ENCODE measurements at places on chromosomes 5 and 9. TPM values are rescaled to one million over a fixed set of nuclear protein-coding genes. Genes with fewer than 3 reads are reported as not detected.

Gene LRRC19
- not detected for total RNA-seq

GRCh38 chr5:111731638-111732037 is 25.4 kb downstream of the NREP start:
- H3K4me1 ChIP-seq = peaks cover 39% of the 10 kb centered on the region
- DNase-seq = no peak
- no peaks in the 10 kb centered on the region for H3K27me3 ChIP-seq
- no peak overlapping the region for H3K27ac ChIP-seq

DNA sequence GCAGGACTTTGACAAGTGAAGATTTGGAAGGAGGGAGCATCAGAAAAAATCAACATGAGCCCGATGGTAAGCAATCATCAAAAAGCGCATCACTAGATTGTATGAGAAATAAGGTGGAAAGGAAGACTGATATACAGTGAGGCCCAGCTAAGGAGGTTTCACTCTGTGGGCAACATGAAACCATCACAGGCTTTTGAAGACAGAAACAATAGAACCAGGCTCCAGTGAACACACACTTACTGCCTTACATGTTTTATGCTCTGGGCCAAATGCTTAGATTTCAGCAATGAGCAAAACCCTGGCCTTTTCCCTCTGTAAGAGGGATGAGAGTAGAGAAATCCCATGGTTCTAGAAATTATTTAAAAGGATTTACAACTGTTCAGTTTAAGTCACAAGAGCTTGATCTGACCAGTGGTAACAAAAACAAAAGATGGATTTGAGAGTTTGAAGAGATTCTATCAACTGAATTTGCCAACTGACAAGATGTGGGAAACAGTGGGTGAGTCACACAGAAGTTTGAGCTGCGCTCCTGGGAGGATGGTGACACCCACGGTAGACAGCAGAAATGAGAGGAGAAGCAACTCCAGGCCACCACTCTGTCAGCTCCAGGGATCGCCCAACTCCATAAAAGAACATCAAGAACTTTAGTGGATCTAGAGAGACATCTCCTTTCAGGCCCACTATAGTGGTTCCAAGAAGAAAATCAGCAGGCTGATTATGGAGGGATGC is 261.8 kb downstream of the MCTP1 start:
- no peaks in the 10 kb centered on the region for H3K36me3 ChIP-seq
- peaks cover 13% of the 10 kb centered on the region for H3K4me1 ChIP-seq

Gene PRSS3
- total RNA-seq = 0.81 TPM

Gene GGTA1
- total RNA-seq = 9.6 TPM

Gene INSL6
- not detected for total RNA-seq

GRCh38 chr9:14021871-14022525 is 291.9 kb downstream of the NFIB start:
- H3K4me1 ChIP-seq = peaks cover 14% of the 10 kb centered on the region
- no peak overlapping the region for H3K27ac ChIP-seq
- no peak overlapping the region for H3K4me3 ChIP-seq
- no peaks in the 10 kb centered on the region for H3K36me3 ChIP-seq

GRCh38 chr9:130664251-130665028 is at the start of gene PRDM12:
Gene PRDM12 (plus strand): TSS chr9:130664594. CDS start chr9:130664654, 60 bp downstream.
- H3K4me3 ChIP-seq = peak within 1 kb of the TSS; percentile 17
- no peak within 1 kb of the TSS for H3K27ac ChIP-seq
- no peaks in the 10 kb centered on the region for H3K36me3 ChIP-seq
- peaks cover 95% of the 10 kb centered on the region for H3K27me3 ChIP-seq
- no peak for DNase-seq
- peaks cover 58% of the 10 kb centered on the region for H3K4me1 ChIP-seq

GRCh38 chr9:20597862-20598261 is 24.4 kb downstream of the MLLT3 start:
- no peaks in the 10 kb centered on the region for H3K27me3 ChIP-seq
- H3K36me3 ChIP-seq = no peaks in the 10 kb centered on the region
- peaks cover under 1% of the 10 kb centered on the region for H3K4me1 ChIP-seq
- no peak for DNase-seq
- no peak overlapping the region for H3K27ac ChIP-seq
- no peak overlapping the region for H3K4me3 ChIP-seq

Gene C9
- 0.17 TPM for total RNA-seq

- H3K36me3 ChIP-seq = no peaks in the 10 kb centered on the region
- H3K4me1 ChIP-seq = no peaks in the 10 kb centered on the region
- H3K4me3 ChIP-seq = no peak overlapping the region
- H3K27me3 ChIP-seq = no peaks in the 10 kb centered on the region
- H3K27ac ChIP-seq = no peak overlapping the region
These were observed 109.8 kb downstream of the SAXO1 start for GRCh38 chr9:18923167-18923566.

- DNase-seq = no peak
- peaks cover 16% of the 10 kb centered on the region for H3K36me3 ChIP-seq
- H3K27me3 ChIP-seq = no peaks in the 10 kb centered on the region
These were observed 141.7 kb downstream of the WDR70 start for GRCh38 chr5:37520811-37521210.

GRCh38 chr9:20224756-20225155 is 397.5 kb downstream of the MLLT3 start:
- H3K4me3 ChIP-seq = no peak overlapping the region
- no peaks in the 10 kb centered on the region for H3K36me3 ChIP-seq
- DNase-seq = no peak
- H3K4me1 ChIP-seq = no peaks in the 10 kb centered on the region

DNA sequence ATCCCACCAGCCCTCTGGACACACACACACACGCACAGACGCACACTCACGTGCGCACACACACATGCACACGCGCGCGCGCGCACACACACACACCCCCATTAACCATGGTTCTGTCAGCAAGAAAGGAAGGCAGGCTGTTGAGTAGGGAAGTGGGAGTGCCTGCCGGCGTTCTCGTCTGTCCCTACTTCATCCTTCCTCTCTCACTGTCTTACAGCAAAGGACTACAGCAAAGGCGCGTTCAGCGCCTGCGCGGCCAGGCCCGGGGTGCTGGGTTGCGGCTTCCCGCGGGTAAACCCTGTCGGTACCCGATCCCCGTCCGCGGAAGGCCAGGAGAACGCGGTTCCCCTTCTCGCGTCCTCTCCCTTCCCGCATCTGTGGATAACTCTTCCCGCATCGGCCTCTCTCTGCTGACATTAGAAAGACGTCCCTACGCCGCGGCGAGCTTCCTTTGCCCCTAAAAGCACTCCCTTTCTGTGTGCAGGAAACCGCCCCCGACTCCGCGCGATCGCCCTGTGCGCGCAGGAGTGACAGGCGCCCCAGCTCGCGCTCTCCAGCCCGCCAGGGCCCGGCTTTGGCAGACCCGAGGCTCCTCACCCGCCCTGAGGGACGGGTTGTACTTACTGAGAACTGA is 219.2 kb downstream of the AGTPBP1 start:
- H3K27me3 ChIP-seq = no peaks in the 10 kb centered on the region

GRCh38 chr9:4430432-4431261 is 59.6 kb upstream of the SLC1A1 start:
- DNase-seq = no peak
- no peak overlapping the region for H3K27ac ChIP-seq
- no peaks in the 10 kb centered on the region for H3K27me3 ChIP-seq
- H3K36me3 ChIP-seq = no peaks in the 10 kb centered on the region
- H3K4me3 ChIP-seq = no peak overlapping the region
- H3K4me1 ChIP-seq = no peaks in the 10 kb centered on the region

DNA sequence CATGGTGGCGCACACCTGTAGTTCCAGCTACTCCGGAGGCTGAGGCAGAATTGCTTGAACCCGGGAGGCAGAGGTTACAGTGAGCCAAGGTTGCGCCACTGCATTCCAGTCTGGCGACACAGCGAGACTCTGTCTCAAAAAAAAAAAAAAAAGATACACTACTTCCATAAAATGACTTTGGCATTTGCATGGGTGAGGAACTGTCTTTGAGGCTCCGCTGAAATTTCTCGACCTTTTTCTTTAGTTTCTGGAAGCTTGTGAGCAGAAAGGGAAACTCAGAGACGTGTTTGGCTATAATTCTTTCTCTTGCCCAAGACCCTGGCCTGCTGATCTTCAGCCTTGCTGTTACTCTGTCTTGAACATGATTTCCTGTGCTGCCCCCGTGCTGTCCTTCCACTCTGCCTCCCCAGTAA is 37.3 kb downstream of the SPIN1 start:
- H3K4me3 ChIP-seq = no peak overlapping the region
- no peak overlapping the region for H3K27ac ChIP-seq
- no peaks in the 10 kb centered on the region for H3K4me1 ChIP-seq
- H3K27me3 ChIP-seq = no peaks in the 10 kb centered on the region
- H3K36me3 ChIP-seq = no peaks in the 10 kb centered on the region

Gene DPH7
- 15.2 TPM for total RNA-seq

Gene DAPK1
- 4.1 TPM for total RNA-seq

DNA sequence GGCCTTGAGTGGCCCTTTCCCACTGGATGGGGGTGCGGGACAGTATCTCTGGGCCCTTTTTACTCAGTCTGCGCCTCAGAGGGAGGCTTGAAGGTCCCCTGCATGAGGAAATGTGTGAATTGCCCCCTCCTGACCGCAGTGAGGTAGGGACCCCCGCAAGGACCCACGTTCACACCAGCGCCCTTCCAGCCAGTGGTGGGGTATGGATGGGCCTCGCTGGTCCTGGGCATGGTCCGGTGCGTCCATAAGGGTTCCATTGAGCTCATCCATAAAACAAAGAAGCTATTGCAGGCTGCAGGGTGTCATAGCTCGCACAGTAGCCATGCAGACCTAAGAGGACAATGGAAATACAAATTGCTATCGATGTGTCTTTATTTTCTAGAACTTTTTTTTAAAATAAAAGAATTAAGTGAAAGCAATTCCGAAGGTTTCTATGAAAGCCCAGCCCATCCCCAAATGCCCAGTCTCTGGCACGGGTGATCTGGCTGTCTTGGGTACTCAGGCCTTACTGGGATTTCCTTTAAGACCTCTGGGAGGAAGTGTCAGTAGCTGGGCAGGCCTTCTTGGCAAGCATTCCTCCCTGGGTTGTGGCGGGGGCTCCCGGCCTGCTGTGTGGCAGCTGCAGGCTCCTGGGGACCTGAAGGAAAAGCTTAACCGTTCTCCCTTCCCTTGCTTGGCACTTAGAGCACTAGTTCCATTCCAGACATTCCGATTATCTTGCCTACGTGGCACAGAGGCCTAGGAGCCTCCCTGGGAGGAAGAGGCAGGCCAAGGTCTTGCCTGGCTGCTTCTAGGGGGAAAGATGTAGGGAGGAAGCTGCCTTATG is 1.5 kb upstream of the SEMA5A start:
- peaks cover 28% of the 10 kb centered on the region for H3K36me3 ChIP-seq
- peak overlapping the region; percentile 71 for H3K4me3 ChIP-seq
- peak; percentile 18 for DNase-seq
- H3K27ac ChIP-seq = peak overlapping the region; percentile 78
- peaks cover 12% of the 10 kb centered on the region for H3K4me1 ChIP-seq

DNA sequence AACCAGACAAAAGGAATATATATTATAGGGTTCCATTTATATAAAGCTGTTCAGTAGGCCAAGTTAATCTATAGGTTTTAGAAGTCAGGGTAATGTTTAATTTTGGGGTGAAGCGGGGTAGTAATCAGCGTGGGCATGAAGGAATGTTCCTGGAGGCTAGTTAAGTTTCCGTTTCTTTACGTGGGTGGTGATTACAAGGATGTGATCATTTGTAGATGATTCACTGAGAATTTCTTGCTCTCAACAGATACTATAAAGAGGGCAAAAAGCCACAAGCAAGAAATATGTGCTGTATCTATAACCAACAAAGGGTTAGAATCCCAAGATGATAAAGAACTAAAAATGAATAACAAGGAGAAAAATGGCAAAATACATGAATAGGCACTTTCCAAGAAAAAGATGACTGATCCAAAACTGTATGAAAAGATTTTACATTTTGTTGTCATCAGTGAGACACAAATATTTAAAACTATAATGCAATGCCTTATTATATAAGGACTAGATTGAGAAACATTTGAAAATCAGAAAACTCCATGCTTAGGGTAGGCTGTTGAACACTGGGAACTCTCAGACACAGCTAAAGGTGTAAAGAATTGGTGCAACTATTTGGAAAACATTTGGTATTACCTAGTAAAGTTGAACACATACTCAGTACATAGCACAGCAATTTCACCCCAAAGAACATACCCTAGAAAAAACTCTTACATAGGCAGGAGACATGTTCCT is 224.3 kb upstream of the S1PR3 start:
- DNase-seq = no peak
- no peaks in the 10 kb centered on the region for H3K27me3 ChIP-seq
- no peak overlapping the region for H3K27ac ChIP-seq
- no peaks in the 10 kb centered on the region for H3K4me1 ChIP-seq
- no peaks in the 10 kb centered on the region for H3K36me3 ChIP-seq
- H3K4me3 ChIP-seq = no peak overlapping the region

DNA sequence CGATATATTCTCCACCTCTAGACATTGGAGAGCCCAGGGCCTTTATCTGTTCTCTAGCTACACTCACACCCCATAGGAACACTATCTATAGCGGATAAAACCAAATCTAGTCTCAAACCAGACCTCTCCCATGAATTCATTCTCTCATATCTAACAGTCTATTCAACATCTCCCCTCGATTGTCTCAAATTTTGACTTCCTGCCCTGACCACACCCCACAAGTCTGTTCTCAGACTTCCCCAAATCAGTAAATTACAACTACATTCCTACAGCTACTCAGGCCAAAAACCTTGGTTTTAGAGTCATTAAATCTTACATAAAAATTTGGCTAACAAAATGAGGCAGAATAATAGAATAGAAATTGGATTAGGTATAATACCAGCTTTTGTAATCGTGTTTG is 12.5 kb upstream of the SLC1A3 start:
- no peak for DNase-seq
- H3K4me1 ChIP-seq = peaks cover 8% of the 10 kb centered on the region
- no peak overlapping the region for H3K4me3 ChIP-seq
- no peaks in the 10 kb centered on the region for H3K27me3 ChIP-seq
- H3K36me3 ChIP-seq = no peaks in the 10 kb centered on the region

DNA sequence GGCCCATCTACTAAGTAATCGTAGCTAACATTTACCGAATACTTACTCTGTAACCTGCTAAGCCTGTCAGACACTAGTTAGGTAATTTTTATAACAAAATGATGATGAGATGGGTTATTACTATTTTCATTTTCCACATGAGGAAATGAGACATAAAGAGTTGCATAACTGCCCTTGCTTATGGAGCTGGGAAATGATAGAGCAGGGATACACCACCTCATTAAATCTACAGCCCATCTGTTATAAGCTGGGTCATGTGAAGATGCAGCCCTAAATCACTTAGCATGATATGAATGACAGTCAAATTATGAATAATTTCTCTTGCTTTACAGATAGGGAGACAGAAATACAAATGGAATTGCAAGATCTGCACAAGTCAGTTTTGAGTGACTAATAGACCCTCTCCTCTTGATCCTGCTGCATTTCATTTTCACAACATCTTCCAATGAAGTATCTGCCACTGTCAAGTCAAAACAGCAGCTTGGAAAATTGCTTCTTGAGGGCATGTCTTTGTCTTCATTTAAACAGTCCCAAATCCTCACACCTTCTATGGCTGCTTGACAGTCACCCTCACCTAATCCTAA is 364.7 kb downstream of the PRELID2 start:
- H3K27ac ChIP-seq = no peak overlapping the region
- no peaks in the 10 kb centered on the region for H3K27me3 ChIP-seq
- DNase-seq = no peak
- no peak overlapping the region for H3K4me3 ChIP-seq

GRCh38 chr5:72223371-72223770 is 96.7 kb downstream of the MRPS27 start:
- H3K27ac ChIP-seq = no peak overlapping the region
- no peak for DNase-seq
- peaks cover 28% of the 10 kb centered on the region for H3K36me3 ChIP-seq
- H3K27me3 ChIP-seq = no peaks in the 10 kb centered on the region
- peaks cover 5% of the 10 kb centered on the region for H3K4me1 ChIP-seq
- H3K4me3 ChIP-seq = no peak overlapping the region

Gene GFRA3
- 0.97 TPM for total RNA-seq
